Anterior cingulate cortex (tissue), 58 donors: ENCODE measurements at places on chromosomes 5 and 9.

DNA sequence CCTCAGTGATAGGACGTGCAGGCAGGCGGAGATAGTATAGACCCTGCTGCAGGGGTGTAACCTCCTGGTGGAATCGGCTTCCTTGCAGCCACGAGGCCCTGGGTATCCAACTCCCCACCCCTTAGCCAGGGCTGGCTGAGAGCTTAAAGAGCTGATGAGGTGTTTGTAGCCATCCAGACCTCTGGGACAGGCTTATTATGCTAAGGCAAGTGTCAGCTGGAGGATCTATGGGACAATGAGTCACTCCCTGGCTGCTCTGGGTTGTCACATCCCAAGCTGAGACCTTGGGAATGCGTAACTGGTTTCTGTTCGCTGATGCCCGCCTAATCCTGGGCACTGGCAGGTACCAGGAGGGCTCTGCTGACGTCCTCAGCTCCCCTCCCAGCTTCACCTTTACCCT, 38.9 kb downstream of the DAB2IP start:
- DNase-seq, result no peak

DNA sequence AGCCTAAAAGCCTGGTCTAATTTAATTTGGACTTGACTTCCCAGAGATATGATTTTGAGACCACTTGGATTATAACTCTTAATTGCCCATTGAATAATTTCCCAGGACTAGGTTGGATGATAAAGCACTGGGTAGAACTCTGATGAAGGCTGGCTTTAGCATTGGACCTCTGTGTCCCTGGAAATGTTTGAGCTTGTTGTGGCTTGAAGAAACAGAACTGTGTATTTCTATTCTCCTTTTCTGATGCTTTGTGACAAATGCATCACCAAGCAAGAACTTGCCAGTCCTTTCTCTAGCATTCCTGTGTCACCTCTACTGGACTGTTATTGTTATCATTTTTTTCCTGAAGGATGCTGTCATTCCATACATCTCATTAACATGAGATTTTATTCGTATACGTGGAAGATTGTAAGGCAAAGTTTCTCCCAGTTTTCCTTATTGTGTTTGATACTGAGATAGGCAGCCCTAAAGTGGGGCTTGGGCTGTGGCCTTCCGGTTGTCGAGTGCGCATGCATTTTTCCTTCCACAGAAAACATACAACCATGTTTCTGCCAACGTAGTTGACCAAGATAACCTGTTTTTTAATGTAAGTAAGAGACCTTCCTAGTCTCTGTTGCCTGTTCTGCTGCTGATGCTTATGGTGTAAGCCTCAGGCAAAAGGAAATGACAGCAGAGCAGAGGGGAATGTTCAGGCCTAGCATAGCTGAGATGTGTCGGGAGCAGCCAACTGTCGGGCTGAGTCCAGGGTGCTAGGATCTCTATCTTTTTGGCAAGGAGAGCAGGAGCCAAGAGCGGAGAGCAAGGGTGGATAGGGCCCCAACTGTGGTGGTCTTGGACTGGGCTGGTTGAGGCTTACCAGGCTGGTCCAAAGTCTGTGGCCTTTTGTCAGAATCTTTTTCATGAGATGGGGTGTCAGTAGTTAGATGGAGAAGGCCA, 2.3 kb downstream of the NTRK2 start:
- DNase-seq, result peak; percentile 43

DNA sequence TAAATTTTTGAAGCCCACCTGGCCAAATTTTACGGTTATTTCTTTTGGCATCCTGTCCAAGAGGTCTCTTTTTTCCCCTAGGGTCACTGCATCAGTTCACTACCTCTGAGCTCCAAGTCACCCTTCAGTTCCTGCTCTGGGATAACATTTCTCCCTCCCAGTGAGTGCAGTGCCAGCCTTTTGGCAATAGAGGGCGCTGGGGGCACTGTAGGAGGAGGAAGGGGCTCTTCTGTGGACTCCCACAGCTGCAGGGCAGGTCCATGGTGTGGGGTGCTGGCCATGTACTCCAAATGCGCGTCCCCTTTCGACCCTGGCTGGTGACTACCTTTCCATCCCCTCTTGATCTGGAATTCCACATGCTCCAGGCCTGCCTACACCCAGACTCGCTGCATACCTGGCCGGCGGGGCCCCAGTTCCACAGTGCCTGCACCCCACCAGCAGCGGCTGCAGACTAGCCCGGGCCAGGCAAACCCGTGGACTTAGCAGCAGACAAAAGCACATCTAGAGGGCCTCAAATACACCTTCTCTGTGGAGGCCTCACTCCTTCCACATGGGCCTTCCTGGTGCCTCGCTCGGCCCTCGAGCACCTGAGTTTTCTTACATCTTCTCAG, 20.3 kb upstream of the NINJ1 start:
- no peak for DNase-seq

GRCh38 chr5:56983593-56984361, 31.9 kb upstream of the MIER3 start:
- no peak for DNase-seq

DNA sequence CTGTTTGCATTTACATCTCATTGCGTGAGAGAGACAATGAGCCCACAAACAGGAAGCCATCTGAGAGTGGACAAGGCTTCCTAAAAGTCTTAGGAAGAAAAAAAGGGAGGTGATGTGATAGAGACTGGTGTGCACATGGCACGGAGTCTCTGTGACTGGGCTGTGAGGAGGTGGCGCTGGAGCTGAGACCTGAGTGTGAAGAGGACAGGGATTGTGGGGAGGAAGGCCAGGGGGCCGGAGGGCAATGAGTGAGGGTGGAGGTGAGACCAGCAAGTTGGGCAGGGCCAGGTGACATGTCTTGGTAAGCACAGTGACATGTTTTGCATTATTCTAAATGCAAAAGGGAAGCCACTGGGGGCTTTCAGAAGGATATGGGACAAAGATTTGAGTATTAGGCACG, 45.0 kb downstream of the TSPAN17 start:
- DNase-seq, result no peak

DNA sequence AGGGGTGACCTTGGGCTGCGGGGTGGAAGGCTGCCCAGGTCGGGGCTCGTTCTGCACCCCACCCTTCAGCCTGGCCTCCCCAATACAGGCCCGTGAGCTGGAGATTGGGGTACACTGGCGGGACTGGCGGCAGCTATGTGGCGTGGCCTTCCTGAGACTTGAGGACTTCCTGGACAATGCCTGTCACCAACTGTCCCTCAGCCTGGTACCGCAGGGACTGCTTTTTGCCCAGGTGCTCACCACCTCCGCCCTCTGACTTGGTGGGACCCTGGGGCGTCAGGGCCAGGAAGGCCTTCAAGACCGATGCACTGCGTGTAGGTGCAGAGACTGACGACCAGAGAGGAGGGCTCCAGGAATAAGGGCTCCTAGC, 10.5 kb downstream of the ZDHHC12 start:
- no peak for DNase-seq

GRCh38 chr9:90929626-90930025, 128.0 kb downstream of the SYK start:
- DNase-seq, result peak; percentile 2

DNA sequence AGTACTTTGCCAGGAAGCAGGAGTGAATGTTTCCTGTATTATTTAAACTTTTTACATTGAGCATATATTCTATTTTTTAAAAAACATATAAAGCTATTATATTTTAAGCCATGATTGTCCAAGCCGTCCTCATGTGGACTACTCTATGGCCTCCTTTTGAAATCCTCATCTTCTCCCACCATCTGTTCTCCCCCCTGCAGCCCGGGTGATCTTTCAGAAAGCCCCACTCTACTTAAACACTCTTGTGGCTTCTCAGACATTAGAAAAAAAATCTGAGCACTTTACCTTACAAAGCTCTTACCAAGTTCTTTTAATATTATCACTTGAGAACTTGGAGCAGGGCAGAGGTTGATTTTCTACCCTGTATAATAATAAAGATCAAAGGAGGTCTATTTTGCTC, 95.4 kb downstream of the CAVIN4 start:
- no peak for DNase-seq

- DNase-seq, result no peak
These were observed 121.2 kb upstream of the GRHPR start for GRCh38 chr9:37301042-37301853.

GRCh38 chr5:74092766-74093165, 466.8 kb downstream of the ARHGEF28 start:
- DNase-seq, result no peak

- no peak for DNase-seq
These were observed 358.9 kb downstream of the DEPDC1B start for GRCh38 chr5:60340965-60341471.

GRCh38 chr5:118478852-118479251, 509.5 kb downstream of the DTWD2 start:
- no peak for DNase-seq

DNA sequence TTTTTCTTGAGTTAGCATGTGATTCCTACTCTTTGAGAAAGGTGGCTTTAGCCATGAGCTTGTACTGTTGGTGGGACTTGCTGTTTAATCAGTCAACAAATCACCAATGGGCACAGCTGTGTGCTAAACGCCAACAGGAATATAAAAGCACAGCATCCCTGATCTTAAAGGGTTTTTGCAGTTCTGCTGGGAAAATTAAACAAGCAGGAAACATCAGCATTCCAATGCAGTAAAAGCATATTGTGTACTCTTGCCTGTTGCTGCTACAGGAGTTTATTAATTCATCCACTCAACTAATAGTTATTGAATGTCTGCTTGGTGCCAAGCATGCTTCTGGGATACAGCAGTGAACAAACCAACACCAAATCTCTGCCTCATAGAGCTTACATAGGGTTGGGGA, 27.4 kb upstream of the F2RL1 start:
- no peak for DNase-seq

GRCh38 chr5:162128117-162128516, 60.5 kb downstream of the GABRG2 start:
- no peak for DNase-seq

DNA sequence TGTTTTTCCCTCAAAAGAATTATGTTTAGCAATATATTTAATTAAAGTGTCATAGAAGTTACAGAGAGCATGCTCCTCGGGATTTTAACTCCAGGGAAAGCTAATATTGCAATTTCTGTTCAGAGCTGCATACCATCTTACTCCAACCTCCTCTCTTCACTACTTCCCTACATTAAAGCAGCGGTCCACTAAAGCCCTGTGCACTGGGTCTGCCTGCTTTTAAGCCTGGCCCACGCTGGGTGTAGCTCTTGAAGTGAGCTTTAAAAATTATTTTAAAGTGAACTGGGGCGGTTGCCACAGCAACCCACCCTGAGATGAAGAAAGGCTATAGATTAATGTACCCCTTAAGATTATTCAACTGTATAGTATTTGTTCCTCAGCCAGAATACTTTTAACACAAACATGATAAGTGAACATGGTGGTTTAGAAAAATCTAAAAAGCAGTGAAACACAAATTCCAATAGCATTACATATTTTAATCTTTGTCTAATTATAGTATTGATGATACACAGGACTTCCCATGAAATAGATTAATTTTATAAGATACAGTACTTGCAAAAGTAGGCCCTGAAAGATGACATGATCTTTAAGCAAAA, 3.9 kb upstream of the MEF2C start:
- DNase-seq, result no peak

- DNase-seq, result no peak
These were observed 10.6 kb downstream of the PRDM6 start for GRCh38 chr5:123099514-123100151.

- DNase-seq, result no peak
These were observed 603 bp downstream of the DENND1A start for GRCh38 chr9:123929177-123929869.

GRCh38 chr5:128395073-128395472, 143.0 kb downstream of the FBN2 start:
- no peak for DNase-seq

GRCh38 chr9:127828262-127829031, 25.8 kb downstream of the FPGS start:
- DNase-seq, result no peak

DNA sequence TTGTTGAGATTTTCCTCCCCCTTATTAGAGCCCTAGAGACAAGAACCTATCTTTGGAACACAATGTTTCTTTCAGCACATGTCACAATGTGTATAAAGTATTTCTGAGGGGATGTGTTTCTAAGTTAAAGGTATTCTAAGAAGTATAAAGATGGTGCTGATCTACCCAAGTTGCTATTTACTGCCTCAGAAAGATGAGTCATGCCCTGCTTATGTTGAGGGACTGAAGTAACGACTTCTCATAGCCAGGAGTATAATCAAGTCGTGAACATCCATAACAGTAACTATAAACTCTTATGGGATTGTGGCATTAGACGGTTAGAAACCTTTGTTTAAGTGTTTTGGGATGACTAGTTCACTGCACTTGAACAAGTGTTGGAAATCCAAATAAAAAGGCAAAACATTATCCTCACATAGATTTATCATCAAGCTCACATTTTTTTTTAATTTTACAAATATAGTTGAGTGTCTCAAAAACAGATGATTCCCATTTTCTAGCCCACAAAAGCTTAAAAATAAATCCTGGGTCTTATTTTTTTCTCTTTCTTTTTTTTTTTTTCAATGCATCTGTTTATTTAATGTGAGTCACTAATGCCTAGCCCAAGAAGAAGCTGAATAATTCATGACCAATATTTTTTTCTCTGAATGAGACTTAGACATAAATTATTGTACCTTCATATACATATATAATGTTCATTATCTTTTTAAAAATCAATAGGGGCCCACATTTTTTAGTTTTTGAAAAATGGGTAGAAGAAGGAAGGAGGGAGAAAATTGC, 12.2 kb upstream of the TMEM252 start:
- no peak for DNase-seq

- DNase-seq, result no peak
These were observed 30.0 kb downstream of the RAPGEF1 start for GRCh38 chr9:131709771-131710431.

GRCh38 chr5:149412783-149413476, 33.8 kb upstream of the IL17B start:
- no peak for DNase-seq

DNA sequence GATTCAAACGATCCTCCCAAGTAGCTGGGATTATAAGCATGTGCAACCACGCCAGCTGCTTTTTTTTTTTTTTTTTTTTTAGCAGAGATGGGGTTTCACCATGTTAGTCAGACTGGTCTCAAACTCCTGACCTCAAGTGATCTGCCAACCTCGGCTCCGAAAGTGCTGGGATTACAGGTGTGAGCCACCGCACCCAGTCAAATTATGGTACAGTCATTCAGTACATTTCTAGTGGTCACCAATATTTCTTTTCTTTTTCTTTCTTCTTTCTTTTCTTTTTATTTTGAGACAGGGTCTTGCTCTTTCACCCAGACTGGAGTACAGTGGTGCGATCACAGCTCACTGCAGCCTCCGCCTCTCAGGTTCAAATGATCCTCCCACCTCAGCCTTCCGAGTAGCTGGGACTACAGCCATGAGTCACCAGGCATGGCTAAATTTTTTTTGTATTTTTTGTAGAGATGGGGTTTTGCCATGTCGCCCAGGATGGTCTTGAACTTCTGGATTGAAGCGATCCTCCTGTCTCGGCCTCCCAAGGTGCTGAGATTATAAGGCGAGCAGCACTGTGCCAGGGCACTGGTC, 25.4 kb upstream of the DCP2 start:
- DNase-seq, result no peak

DNA sequence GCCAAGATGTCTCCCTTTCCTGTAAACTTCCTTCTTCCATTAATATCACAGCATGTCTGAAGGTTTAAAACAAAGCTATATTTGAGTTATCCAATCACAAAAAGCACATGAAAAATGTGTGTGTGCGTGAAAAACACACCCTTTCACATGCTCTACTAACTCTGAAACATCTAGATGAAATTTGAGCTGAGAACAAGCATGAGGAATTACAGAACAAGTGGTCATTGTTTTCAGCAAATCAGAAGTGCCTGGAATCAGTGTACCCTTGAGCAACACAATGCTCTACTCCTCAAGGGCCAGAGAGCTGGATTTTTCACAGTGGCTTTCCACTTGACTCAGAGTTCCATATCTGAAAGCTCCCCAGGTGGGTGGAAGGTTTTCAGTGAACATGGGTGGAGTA, 255.9 kb downstream of the PSAT1 start:
- DNase-seq, result no peak
